ENCODE measurements at places on chromosomes 3 and 15. TPM values are rescaled to one million over a fixed set of nuclear protein-coding genes. Genes with fewer than 3 reads are reported as not detected.

Gene PDCD7
- 18.1 TPM for total RNA-seq

Gene RASGRP1
- 14.4 TPM for total RNA-seq

Gene AP3B2
- 4.4 TPM for total RNA-seq

Gene SERPINI2
- total RNA-seq, result not detected

Gene ACVR2B
- total RNA-seq, result 8.9 TPM

Gene RMDN3
- total RNA-seq, result 25.4 TPM

Gene WDR93
- 0.31 TPM for total RNA-seq

Gene LDHAL6B
- total RNA-seq, result not detected

Gene NR2E3
- 0.48 TPM for total RNA-seq

Gene FURIN
- total RNA-seq, result 96.8 TPM

DNA sequence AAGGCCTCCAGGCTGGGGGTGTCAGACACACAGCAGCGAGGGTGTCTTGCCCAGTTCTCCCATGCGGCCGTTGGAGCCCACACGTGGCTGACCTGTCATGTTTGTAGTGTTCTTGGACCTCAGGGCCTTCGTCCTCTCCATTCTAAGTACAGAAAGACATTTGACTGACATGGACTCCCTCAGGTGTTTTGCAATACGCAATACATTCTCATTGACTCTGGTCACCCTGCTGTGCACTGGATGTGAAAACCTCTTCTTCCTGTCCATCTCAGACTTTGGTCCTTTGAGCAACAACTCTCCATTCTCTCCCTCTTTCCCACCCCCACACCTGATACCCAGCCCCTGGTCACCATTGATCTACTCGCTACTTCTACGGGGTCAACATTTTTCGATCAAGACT is 28.9 kb upstream of the ACAD9 start:
- no peak for DNase-seq

GRCh38 chr15:48423896-48424475 is 92.8 kb downstream of the DUT start:
- no peak for DNase-seq

DNA sequence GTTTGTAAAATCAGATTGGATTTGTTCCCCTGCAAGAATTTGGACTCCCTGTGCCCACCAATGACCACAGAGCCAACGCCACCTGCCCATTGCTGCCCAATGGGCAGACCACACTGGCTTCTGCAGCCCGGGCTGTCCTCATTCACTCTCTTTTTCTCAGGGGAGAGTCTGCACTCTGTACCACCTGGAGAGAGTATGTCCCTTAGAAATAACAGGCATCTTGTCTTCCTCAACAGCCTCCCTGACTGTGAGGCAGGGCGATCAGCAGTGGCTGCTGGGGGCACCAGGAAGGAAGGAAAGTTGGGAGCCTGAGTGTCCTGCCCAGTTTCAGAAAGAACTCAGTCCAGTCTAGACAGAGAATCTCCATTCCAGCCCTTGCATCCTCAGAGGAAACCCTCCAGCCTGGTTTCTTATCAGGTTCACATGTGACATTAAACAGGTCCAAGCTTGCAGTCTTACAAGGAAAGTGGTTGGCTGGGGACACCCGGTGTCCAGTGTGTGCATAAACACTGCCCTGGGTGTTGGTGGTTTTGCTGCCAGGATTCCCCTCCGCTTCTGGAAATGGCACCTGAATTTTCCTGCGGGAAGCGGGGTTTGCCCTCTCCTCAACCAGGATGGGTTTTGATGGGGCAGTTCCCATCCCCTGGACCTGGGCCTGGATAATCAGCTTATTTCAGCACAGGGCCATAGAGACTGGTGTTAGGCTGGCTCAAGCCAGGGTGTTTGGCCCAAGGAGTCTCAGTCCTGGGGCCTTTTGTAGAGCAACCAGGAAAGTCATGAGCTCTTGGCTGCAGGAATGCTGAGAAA is 37.2 kb downstream of the SSUH2 start:
- no peak for DNase-seq

DNA sequence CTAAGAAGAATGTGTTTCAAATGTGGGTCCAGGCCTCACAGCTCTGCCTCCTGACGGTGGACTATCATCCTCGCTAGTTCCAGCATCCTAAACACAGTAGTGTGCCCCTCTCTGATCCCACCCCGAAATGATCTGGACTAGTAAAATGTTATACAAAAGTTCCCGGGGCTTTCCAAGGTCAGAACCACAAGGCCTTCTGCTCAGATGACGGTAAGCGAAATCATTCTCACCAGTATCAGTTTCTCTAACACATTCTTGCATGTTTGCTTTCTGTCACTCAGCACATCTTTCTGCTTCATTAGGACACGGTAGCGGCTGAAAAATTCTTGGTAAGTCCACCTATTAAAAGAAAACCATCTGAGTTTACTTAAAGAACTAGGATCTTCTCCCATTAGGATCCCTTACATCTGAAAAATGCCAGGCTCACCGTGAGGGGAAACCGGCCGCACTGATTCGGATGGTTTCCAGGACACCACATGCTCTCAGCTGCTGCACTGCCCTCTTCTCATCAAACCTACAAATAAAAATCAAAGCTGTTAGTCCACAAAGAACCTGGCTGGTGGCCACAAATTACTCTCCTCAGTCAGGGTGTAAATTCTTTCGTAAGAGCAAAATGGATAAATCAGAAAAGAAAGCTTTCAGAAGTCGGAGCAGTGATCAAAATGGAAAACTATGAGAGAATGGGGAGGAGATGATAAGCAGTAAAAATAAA is 83.9 kb upstream of the MYO5C start:
- no peak for DNase-seq

GRCh38 chr3:100882571-100882984 is 110.6 kb downstream of the ABI3BP start:
- DNase-seq, result no peak

DNA sequence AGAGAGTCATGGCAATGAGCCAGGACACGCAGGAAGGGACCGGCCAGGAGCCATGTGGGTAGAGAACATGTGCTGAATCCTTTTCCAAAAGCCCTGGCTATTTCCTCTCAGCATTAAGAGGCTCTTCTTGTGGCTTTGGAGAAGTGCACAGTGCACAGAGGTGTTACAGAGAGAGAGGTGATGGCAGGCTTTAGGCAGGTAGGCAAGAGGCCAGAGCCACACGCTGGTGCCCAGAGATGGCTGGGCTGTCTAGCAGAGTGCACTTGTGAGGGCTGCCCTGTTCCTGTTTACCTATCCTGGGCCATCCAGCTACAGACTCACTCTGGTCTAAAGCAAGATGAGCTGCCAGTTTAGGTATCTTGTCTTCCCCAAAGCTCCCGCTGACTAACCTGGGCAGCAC is 402.6 kb downstream of the OCA2 start:
- DNase-seq, result no peak

- DNase-seq, result no peak
Observed at GRCh38 chr3:135228201-135228600, 433.1 kb downstream of the EPHB1 start.

DNA sequence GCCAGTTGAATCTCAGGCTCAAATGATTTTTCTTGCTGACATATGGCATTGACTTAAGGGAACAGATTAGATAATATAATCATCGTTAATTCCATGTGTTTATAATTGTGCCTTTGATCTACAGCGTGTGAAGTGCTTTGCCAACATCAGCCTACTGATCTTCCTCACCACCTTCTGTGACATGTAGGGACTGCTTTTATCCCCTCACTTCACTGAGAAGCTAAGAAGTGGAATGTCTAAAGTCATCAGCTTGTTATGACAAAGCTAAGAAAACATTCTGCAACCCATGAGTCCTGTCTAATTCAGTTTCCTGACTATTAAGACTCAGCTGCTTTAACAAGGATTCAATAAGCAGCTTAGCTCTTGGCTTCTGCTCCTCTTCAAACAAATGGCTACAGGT is 106.0 kb downstream of the MYH15 start:
- no peak for DNase-seq

GRCh38 chr3:86929046-86929445 is 61.9 kb downstream of the VGLL3 start:
- no peak for DNase-seq

DNA sequence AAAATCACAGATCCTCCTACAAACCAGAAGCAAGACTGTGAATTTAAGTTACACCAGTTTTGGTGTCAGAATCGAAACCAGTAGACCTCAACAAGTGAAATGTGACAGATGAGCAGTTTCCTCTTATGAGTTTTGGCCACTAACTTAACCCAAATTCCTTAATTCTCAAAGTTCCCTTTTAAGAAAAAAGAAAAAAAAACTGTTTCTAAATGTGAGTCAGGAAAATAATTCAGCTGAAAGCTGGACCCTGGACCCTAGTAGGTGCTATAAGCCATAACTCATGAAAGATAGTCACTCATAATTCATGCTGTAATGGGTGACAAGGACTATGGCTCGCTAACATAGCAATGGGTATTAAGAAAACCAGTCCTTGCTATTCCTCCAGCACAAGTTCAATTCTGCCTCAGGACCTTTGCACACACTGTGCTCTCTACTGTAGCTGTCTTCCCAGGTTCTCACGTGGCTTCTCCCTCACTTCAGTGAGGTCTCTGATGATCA is 9.0 kb upstream of the THRB start:
- no peak for DNase-seq

DNA sequence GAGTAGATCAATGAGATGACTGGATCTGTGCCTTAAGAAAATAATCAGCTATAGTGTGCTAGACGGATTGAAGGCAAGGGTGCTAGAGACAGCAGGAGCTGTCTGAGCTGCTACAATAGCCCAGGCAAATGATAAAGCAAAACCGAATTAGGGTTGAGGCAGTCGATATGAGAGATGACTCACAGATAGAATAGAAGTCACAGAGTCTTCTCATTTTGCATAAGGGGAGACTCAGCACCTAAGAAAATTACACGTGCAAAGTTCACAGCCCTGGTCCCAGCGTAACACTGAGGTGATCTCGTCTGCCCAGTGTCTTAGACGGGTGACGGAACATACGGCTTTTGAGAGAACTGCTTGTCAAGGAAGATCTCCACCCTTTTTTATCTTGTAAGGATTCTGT is 11.6 kb downstream of the LPP start:
- DNase-seq, result no peak

- DNase-seq, result no peak
Observed at GRCh38 chr3:95705786-95706418, 1108.5 kb upstream of the EPHA6 start.

DNA sequence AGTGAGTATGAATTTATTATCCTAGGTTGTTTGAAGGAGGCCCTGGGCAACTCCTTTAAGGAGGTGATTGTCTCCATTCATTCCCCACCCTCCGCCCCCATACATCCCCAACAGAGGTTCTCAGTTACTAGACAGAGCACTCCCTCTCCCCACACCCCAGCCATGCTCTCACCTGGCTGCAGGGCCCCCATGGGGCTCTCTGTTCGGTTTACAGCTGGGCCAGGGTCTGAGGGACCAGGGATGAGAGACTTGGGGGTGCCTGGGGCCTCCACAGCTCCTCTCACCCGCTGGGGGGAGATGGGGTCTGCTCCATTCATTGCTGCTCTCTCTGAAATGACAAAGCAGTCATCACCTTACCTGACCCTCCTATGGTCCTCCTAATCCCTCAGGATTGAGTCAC is 3.6 kb downstream of the PRRT3 start:
- no peak for DNase-seq

GRCh38 chr3:77254967-77255831 is 215.3 kb downstream of the ROBO2 start:
- DNase-seq, result no peak

DNA sequence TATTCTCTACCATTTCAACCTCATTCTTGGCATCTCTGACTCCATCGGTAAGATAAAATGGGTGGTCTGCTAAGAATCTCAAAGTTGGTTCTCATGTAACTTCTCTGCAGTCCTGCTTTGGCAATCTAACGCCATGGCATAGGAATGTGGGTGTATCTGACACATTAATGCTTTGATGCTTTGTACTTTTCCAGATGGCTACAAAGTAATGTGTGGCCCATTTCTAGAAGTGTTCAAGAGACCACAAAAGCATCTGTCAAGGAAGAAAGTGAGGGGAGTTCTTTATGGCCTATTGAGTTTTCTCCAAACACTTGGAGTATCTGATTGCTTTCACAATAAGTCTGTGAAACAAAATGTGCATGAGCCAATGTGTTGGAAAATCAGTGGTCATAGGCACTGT is 339.9 kb upstream of the TGFBR2 start:
- DNase-seq, result no peak

DNA sequence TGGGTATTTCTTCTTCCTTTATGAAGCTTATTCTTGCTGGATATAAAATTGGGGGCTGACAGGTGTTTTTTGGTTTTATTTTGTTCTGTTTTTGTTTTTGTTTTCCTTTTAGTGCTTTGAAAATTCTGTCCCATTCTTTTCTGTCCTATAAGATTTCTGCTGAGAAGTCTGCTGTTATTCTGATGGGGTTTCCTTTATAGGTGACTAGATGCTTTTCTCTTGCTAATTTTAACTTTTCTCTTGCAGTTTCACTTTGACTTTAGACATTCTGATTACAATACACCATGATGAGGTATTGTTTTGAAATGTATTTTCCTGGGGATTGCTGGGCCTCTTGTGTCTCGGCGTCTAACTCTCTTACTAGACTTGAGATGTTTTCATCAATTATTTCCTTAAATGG is 22.8 kb downstream of the TTC14 start:
- no peak for DNase-seq

DNA sequence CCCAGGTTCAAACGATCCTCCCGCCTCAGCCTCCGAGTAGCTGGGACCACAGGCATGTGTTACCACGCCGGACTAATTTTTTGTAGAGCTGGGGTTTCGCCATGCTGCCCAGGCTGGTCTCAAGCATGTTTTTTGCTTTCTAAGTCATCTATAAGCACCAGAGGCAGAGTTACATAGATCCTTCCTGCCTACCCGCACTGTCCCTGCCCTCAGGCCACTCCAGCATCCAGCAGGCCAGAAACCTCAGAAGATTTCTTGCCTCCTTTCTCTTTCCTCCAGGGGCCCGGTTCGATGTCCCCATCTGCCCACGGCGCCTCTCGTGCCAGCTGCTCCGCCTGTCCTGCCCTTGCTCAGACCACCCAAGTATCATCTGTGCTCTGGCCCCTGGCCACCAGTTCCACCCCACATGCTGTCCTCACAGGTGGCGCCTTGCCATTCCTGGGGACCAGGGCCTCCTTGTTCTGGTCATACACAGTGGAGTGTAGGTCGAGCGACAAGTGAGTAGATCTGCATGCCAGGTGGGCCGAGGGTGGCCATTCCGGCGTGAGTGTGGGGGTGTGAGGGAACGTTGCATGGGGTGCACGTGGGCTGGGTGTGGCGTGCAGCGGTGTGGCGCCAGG is 27.3 kb downstream of the KLHDC8B start:
- DNase-seq, result no peak

DNA sequence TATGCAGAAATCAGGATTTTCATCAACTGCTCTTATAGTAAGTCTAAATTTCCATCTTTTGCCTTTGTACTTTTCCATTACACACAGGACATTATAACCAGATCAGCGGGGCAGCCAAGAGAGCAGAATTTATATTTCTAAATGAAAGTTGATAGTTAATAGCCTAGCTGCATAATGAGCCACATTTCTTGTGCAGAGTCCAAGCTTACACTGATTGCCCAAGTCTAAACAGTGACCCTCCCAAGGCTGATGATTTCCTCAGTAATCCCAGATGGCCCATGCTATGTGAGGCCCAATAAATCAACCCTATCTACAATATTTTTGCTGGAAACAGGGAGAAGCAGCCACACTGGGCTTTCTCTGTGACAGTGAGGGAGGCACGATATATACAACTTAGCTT is 475.8 kb upstream of the KCNMB2 start:
- DNase-seq, result no peak

GRCh38 chr3:45905755-45906154 is 19.4 kb downstream of the CCR9 start:
- DNase-seq, result no peak

- DNase-seq, result no peak
Observed at GRCh38 chr3:152676810-152677379, 158.0 kb upstream of the P2RY1 start.

- no peak for DNase-seq
Observed at GRCh38 chr15:82315519-82316246, 33.6 kb downstream of the GOLGA6L10 start.

- DNase-seq, result no peak
Observed at GRCh38 chr3:98038286-98038685, 3.2 kb upstream of the GABRR3 start.

All from suprapubic skin (tissue), 4 donors.